Natural killer cell (primary cell): ENCODE measurements at places on chromosomes 2 and 18. TPM values are rescaled to one million over a fixed set of nuclear protein-coding genes. Genes with fewer than 3 reads are reported as not detected.

DNA sequence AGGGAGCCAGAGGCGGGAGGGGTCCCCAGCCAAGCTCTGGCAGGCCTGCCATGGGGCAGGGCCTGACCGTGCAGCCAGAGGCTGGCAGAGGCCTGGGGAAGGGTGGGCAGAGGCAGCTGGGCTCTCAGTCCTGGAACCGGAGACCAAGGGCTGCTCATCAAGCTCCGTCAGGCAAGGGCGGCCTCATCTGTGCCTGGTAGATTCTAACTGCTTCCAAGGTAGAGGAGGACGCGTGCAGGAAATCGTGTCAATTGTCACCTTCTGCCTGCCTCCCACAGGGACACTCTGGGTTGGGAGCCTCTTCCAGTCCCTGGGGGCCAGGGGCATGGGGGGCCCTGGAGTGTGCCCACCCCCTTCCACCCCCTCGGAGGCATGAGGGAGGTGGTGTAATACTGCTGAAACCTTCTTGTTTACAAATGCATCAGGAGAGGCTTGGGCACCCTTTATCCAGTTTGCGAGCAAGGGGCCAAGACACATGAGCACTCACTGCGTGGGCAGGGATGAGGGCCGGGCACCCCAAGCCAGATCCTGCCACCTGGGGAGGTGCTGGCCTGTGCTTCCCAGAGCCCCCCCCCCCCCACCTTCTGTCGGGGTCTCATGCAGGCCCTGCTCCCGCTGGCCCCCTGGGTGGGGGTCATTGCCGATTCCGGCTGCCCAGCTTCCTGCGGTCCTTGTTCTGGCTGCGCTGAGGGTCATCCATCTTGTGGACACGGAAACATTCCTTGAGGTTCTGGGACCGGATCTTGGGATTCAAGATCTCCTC, 9.0 kb downstream of the SNORC start:
- DNase-seq, result no peak

DNA sequence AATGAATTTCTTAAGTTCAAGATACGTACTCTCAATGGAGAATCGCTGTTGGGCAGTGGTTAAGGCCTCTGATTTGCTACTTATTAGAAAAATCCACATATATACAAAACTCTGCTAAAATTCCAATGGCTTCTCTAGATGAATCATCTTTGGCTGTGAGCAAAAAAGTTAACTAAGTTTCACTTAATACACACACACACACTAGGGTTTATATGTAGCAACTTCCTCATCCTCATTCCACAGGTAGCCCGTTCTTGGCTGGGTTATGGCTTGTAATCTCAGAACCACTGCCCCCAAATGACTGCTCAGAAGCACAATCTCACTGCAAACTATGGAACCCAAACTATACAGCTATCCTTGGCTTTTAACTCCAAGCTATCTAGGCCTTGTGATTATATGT, 99.7 kb downstream of the SMAD2 start:
- DNase-seq, result no peak

- no peak for DNase-seq
Observed at GRCh38 chr2:178718283-178718682, 88.9 kb downstream of the TTN start.

Gene FAHD2B
- 9.3 TPM for total RNA-seq

GRCh38 chr18:61950371-61950770, 57.6 kb upstream of the RNF152 start:
- no peak for DNase-seq
